ENCODE measurements at places on chromosomes 11 and 22.
A peak's percentile ranks its signal among the peaks of the same experiment; 100 is the strongest.

GRCh38 chr11:113554526-113554925 lies 79.3 kb upstream of the DRD2 start:
- DNase-seq: no peak

- no peak for DNase-seq
These were observed 112.4 kb downstream of the LDLRAD3 start for GRCh38 chr11:36056160-36056751.

DNA sequence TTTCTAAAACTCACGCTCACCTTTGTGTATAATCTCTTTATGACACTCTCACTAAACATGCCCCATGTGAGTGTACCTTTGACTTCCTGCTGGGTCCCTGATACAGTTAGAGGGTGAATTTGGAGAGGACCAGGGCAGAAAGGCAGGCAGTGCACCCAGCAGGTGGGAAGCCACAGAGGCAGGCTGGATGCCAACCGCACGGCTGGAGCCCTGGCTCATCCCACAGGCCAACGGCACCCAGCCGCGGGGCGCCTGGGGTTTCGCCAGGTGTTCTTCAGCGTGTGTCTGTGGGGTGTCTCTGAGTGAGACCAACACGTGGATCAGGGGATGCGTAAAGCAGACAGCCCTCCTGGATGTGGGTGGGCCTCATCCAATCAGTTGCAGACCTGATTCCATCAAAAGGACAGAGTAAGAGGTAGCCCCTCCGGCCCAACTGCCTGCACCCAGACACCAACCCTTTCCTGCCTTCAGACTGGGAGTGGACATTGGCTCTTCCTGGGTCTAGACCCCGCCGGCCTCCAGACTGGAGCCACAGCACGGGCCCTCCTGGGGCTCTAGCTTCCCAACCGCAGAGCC lies 51.6 kb downstream of the DHCR7 start:
- DNase-seq: no peak

GRCh38 chr22:50162391-50162956 lies 8.1 kb upstream of the PANX2 start:
- DNase-seq: no peak

GRCh38 chr11:72232260-72233055 lies 7.9 kb downstream of the INPPL1 start:
- DNase-seq: no peak

GRCh38 chr22:27801616-27802345 lies at the start of gene MN1:
TSS of gene MN1 (minus strand) at chr22:27801756. CDS start at chr22:27800543, 1,213 bp downstream.
- peak; percentile 49 for DNase-seq

- DNase-seq: no peak
These were observed 281.2 kb downstream of the CADM1 start for GRCh38 chr11:115222863-115223530.

DNA sequence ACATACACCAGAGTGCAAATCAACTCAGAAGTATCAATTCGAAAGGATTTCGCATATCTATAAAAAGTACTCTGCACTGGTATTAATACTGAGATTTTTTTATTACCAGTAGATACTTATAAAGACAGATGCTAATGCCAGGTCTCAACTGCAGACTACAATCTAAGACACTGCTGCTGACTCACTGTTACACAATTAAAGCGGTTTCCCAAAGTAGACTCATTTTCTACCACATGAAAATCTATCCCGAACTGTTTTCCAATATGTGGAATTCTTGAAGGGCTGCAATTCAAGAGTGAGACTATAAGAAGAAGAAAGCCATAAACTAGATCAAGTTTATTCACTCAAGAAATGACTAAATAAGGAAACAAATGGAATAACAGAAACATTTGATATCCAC lies 57.2 kb upstream of the ARHGAP32 start:
- no peak for DNase-seq

Data from activated T-cell treated with anti-CD3 and anti-CD28 coated beads, Interleukin-2, amount 50 U/mL, for 4 hours (primary cell).